ENCODE measurements at places on chromosomes 5 and 9.

- DNase-seq: no peak
These were observed 184.2 kb upstream of the ACO1 start for GRCh38 chr9:32200241-32200640.

GRCh38 chr9:87475463-87475862 lies 22.2 kb upstream of the DAPK1 start:
- DNase-seq: no peak

DNA sequence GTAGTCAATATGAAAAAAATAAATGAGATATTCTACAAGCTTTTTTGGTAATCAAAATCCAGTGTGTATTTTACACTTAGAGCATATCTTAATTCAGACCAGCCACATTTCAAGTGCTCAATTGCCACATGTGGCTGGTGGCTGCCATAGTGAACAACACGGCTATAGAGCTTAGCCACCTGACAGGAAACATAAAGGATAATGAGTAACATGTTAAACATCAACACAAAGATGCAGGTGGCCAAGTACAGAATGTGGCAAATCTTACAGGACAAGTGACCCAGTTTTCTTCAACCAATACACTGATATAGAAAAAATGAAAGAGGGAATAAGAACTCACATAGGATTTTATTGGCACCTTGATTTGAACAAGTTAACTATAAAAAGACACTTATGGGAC lies 61.4 kb downstream of the KIF24 start:
- no peak for DNase-seq

GRCh38 chr5:68872088-68872839 lies 221.6 kb upstream of the SLC30A5 start:
- DNase-seq: no peak

- DNase-seq: no peak
These were observed 635 bp downstream of the FBN2 start for GRCh38 chr5:128537221-128537999.

DNA sequence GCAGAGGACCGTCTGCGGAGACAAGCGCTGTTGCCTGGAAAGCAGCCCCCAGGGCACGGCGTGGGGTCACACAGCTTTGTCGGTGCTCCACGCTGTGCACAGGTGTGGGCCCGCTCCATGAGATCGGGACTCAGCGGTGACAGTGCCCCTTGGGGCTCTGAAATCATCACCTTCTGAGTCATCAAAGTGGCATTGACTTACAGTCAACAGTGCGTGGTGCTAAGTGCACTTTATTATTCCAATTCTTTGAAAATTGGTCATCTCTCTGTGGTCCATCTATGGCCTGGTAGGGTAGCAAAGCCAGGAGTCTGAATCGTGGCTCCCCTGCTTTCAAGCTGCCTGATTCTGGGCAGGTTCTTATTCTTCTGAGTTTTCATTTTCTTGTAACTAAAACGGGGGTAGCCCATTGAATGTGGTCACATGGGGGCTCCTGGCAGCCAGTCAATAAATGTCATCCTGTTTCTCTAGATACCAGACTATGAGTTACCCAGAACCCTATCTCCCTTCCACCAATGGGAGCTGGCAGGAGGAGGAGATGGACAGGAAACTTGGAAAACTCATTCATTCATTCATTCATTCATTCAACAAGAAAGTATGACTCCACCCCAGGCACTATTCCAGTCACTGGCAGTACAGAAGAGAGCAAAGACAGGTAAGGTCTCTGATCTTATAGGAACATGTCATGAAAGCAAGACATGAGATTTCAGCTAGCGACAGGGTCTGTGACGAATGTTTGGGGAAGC lies 20.3 kb upstream of the UNC5A start:
- DNase-seq: no peak

Measured in glomerular endothelial cell (primary cell).